Caudate nucleus (tissue), 63 donors: ENCODE measurements at places on chromosomes 2 and 18.
A peak's percentile ranks its signal among the peaks of the same experiment; 100 is the strongest.

GRCh38 chr2:54666131-54666633 lies 57.3 kb upstream of the EML6 start:
- DNase-seq, result no peak

GRCh38 chr2:69395866-69396265 lies 8.8 kb upstream of the GFPT1 start:
- no peak for DNase-seq

- DNase-seq, result peak; percentile 48
Measured at GRCh38 chr18:48933578-48934414, 17.0 kb downstream of the SMAD7 start.

- DNase-seq, result no peak
Measured at GRCh38 chr2:88738271-88738670, 46.8 kb downstream of the RPIA start.

DNA sequence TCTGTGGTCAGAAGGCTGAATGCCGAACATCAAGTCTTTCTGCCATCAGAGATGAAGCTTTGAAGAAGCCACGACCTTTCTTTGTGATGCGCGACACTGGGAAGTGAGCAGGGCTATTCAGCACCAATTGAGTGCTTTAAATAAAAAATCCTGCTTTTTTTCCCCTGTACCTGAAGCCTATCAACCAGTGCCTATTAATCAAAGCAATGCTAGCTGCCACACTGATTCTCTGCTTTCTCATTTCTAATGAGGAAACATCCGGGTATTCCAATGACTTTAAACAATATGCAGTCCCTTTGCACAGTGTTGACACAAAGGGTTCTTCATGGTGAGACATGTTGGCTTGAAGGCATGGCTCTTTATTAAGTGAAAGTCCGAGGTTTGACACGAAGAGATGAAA lies 88.0 kb downstream of the GALR1 start:
- DNase-seq, result no peak
